Inflammatory macrophage treated with lipopolysaccharide for 4 hours (primary cell): ENCODE measurements at places on chromosomes 6 and 20.

DNA sequence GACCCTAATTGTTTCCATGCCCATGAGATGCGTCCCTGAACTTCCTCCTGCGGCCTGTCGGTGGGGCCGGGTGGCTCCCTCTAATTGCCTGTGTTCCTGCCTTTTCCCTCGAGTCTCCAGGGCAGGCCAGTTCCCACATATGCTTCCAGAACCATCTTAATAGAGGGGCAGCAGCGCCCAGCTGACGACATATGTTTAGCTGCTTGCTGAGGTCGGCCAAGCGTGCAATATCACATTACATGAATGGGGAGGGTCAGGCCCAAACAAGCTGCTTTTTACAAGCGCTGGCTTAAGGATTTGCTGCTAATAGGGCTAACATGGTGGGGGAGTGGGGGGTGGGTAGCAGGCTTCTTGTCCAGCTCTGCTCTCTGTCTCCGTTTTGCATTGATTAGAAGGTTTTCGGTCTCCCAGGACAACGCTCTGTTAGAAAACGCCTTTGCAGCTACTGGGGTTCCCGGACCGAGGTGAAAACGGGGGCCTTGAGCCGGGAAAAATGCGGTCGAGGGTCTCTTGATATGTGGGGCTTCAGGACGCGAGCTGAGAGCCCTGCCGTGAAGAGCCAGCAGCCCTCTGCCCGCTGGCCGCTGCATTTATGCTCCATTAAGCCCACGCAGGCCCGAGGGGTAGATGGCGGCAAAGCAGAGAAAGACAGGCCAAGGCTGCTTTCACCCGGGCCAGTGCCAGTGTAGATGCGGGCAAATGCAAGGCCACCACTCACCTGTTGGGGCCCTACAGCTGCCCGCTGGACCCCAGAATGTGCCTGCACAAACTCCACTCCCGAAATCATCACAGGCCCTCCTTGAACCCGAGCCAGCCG lies 308.5 kb downstream of the BMP7 start:
- no peak for DNase-seq

DNA sequence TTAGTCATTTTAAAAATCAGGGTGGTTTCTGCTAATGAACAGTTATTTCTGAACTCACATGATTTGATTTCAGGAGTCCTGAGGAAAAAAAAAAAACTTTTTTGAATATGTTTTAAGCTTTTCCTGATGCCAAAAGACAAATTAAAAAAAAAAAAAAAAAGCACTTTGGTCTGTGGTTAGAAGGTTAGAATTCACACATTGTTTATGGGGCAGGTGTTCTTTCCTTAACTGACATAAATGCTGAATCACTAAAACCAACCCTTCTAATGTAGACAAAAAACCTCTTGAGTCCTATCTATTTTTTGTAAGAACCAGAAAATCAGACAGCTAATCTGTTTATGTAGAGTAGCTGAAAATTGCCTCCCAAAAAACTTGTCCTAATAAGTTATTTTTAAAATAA lies 20.4 kb downstream of the THEMIS start:
- no peak for DNase-seq

GRCh38 chr6:89068695-89069094 lies 11.9 kb upstream of the PNRC1 start:
- DNase-seq: no peak

DNA sequence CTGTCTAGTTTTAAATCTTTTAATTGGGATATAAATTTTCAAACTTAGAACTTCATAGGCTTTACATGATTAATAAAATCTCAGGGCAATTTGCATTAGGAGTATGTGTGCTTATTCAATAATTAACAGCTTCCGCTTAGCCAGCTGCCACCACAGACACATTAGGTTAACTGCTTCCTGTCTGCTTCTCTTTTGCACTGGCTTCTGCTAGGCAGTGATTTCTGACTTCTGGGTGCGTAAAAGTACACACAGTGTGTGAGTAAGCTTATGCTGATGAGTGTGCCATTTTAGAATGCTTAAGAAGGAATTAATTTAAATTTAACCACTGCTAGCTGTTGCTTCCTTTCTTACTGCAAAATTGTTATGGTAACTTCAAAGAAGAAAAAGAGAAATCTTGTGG lies 73.9 kb downstream of the F13A1 start:
- peak; percentile 7 for DNase-seq

DNA sequence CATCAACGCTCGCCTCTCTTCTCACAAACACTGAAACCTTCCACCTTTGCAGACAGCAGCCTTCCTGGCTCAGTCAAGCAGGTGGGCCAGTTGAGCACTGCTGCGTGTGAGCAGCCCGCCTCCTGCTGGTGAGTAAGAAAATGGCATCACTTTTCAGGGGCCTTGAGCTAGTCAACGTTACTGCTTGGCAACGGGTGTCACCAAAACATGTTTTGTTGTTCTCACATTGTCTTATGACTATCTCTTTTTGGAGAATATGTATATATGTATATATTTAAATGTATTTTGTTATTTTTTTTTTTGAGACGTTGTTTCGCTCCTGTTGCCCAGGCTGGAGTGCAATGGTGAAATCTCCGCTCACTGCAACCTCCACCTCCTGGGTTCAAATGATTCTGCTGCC lies 97.0 kb upstream of the AGPAT4 start:
- DNase-seq: peak; percentile 71
